Effector CD4-positive, alpha-beta T cell (primary cell): ENCODE measurements at places on chromosomes 4 and X.
A peak's percentile ranks its signal among the peaks of the same experiment; 100 is the strongest.

DNA sequence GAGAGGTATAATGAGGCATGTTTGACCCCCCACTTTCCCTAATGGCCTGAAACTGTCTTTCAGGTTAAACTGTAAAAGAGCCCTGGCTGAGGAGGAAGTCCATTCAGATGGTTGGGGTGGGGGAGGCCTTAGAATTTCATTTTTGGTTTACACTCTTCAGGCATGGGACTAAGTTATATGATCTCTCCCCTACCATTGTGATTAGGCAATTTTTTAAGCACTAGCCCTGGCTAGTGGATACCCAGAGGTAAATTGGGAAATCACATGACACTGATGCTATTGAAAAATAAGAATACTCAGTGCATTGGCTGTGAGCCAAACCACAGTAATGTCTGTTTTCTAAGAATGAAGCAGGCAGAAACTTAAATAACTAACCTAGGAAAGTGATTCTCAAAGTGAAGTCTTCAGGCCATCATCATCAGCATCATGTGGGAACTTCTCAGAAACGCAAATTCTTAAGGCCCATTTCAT is 149.7 kb downstream of the RRAGB start:
- no peak for DNase-seq

- DNase-seq = no peak
Measured at GRCh38 chrX:7943600-7944245, 16.5 kb upstream of the PNPLA4 start.

- no peak for DNase-seq
Measured at GRCh38 chr4:5752376-5753184, 41.6 kb downstream of the EVC start.

DNA sequence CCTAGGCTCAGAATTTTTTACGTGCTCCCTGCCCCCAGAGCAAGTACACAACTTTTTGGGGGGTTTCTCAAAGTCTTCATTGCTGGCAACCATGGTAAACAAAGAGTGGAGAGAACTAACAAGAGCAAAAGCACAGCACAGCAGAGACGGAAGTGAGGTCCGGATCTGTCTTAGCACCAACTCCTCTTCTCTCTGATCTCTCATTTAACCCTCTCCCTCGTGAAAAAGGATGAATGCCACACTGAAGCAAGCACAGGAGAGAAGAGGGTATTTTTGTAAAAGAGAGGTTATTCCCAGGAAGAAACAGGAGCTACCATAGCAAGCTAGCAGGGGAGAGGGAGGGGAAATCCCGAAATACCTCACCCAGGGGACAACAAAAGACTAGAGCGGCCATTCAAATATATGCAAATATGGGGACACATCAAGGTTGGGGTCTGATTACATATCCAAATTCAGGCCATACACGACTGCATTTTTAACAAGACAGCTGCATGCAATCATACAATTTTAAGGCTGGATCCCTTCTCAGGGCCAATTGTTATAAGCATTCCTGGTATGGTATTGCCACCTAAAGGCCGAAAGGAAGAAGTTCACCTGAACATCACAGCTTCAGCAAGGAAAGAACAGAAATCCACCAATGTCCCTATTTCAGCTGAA is 46.6 kb downstream of the CD40LG start:
- no peak for DNase-seq

DNA sequence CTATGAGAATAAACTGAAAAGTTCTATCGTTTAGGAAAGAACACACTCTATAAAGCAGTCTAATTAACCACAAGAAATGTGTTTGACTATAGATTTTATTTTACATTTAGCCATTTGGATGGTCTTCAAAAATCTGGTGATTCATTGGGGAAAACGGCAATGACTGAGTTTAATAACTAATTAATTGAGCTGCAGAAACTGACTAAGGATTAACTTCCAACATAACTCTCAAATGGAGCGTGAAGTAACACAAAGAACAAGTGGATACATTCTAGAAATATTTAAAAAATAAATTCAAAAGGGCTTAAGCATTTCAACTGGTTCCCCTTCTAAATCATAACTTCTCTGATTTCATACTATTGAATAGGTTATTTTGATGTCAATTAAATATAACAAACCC is 1582.4 kb downstream of the PCDH18 start:
- DNase-seq = no peak

GRCh38 chr4:102809190-102809589 is 18.2 kb downstream of the UBE2D3 start:
- DNase-seq = no peak

DNA sequence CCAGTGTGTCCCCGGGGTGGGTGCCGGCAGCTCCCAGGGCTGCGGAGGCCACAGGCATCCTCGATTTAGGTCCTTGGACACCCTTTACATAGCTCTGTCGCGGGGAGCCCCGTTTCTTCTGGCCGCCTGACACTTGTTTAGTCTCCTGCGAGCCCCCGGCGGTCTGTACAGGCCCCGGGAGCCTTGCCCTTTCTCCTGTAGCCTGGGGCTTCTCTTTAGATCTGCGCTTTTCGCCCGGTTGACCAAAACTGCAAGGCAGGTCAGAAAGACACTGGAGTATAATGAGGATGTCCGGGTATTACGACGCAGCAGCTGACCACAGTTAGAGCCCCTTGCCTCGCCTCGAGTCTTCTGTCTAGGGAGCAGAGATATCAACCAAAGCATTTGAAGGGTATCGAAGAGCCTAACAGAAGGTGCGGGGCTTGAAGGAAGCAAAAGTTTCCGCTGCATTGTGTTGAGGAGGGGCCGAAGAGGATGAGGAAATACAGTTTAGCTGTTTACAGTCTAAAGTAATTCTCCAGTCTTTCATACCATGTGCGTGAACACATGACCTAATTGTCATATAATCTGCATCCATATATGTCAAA is 479 bp downstream of the BRCC3 start:
- no peak for DNase-seq

DNA sequence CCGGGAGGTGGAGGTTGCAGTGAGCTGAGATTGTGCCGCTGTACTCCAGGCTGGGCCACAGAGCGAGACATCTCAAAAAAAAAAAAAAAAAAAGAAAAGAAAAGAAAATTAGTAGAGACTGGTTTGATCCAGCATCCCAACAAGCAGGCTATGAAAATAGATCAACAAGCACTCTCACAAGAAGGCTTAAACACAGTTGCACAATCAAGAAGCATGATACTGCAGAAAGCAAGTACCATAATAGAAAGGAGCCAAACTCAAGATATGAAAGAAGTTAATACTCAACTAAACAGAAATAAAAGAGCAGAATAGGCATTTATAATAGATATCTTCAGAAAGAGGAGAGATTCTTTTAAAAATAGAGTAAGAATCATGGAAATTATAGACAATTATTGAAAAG is 10.6 kb downstream of the TLR6 start:
- DNase-seq = no peak

DNA sequence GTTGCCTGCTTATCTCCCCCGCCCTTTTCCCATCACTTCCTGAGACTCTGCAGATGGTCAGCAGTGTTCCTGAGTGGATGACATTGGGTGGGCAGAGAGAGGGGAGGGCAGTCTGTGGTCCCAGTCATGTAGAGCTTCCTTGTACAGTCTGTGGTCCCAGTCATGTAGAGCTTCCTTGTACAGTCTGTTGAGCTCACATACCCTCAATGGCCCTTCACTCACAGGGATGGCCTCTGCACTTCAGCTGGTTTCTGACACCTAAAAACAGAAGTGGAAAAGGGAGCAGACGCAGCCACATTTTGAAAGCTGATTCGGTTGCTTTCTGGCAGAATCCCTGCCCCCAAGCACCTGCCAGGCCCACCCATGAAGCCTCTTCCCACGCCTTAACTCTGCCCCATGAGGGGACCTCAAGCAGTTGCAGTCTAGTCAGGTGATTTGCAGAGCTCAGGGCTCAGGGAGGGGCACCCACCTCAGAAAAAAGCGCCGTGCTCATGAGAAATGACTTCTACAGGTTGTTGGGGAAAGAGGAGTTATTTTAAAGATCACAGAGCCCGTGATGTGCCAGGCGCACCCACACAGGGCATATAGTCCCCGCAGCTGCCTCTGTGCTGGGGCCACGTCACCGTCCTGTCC is 3.6 kb upstream of the TMEM271 start:
- DNase-seq = no peak

GRCh38 chr4:155757745-155758265 is 1.0 kb upstream of the GUCY1B1 start:
- DNase-seq = no peak

DNA sequence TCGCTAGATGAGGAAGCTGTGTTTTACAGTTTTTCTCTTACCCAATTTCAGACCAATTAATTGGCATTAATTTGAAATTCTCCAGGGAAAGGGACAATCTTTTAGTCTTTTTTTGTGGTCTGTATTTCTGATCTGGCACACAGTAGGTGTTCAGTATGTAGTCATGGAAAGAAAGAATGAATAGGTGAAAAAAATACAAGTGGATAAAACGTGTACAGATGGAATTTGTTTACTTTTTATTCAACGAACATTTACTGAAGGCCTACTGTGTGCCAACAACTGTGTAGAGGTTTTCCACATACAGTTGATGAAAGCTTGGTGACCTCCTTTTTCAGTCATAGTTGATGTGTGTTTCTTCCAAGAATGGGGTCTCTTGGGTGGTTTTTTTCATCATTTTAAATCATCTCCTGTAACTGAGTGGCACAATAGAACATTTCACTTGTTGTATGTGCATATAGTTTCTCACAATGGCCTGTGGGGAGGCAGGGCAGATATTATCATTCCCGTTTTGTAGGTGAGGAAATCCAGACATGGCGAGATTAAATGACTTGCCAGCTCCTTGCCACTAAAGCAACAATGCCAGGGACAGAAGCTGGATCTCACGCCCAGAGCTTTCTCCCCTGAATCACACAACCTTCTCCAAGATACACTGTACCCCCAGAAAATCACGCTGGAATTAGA is 102.4 kb downstream of the CEP135 start:
- DNase-seq = no peak

DNA sequence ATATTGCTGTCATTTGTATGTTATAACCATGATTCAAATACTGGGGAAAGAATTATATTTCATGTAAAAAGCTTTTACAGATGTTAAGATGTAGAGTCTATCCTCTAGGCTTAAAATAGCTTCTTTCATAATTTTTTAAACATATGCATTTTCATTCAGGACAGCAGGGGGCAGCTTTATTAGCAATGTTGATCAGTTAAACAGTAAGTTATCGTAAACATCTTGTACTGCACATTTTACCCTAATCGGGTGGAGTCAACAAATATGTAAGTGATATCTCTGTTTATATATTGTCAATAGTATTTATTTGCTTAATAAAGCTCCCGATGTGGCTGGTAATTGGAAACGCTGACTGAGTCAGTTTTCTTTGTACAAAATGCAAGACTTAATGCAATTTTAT is 142.5 kb upstream of the MED14 start:
- peak; percentile 19 for DNase-seq
